ENCODE measurements at places on chromosomes 12 and 14.

DNA sequence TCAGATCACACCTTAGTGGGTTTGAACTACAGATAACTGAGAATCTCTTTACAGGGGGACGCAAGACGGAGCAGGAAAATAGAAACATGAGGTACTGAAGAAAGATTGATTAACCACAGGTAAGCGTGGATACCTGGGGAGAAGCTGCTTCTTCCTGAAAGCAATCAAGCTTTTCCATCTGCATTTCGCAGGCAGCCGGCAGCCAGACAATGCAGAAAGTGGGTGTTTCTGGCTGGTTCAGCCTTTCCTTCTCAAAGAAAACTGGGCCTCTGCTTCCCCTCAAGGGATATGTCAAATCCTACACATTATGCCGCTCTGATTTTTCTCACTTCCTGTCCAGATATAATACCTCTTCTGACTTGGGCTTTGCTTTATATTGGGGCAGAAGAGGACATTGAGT, 39.1 kb upstream of the PPFIA2 start:
- no peak for DNase-seq

- DNase-seq = no peak
Measured at GRCh38 chr12:50749459-50749882, 14.4 kb upstream of the ATF1 start.

DNA sequence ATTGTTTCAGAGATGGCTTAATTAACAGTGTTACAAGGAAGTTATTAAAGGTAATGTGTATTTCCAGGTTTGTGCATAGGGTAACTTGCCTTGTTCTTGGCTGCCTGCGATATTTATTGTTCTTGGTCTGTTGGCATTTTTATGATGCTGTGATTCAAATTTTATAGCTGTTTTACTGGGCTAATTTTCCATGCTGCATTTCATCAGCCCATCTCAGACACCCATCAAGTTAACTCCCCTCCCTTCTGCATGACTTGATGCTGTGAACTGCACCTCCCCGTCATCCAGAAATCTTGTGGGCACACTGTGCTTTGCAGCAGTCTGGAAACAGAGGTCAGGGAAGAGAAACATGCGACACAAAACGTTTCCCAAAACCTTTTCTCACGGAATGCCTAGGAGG, 1049.2 kb downstream of the AACS start:
- no peak for DNase-seq

DNA sequence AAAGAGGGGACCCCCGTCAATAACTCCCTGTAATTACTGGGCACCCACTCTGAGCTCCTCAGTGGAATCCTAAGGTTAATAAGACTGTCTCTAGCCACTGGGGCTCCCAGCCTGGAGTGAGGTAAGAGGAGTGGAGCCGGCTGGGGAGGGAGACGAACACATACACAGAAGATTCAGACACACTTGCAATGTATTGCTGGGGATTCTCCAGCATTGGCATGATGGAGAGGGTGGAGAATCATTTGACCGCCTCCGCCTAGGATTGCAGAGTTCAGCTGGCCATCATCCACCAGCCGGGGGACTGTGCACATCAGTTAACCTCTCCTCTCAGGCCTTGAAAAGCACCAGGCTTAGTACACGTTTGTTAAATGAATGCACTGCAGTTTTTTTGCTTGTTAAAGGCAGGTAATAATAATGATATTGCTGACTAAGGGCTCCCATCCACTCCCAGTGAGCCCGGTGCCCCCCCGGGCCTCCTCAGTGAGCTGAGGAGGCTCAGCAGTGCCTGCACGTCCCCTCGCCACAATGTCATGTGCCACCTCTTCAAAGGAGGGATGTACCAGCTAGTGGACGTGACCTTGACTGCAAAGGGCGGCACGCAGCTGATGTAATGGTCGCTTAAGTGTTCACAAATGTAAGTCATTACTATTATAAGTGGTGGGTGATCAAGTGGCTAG, 20.3 kb upstream of the FAIM2 start:
- DNase-seq = no peak

- no peak for DNase-seq
Measured at GRCh38 chr14:84090837-84091236, 1439.1 kb upstream of the FLRT2 start.

Data from effector memory CD8-positive, alpha-beta T cell (primary cell).